Caco-2 (cell line): ENCODE measurements at places on chromosomes 7 and 10. TPM values are rescaled to one million over a fixed set of nuclear protein-coding genes. Genes with fewer than 3 reads are reported as not detected.

The POLL gene
- total RNA-seq, result 34.7 and 35.5 TPM in 2 replicates

DNA sequence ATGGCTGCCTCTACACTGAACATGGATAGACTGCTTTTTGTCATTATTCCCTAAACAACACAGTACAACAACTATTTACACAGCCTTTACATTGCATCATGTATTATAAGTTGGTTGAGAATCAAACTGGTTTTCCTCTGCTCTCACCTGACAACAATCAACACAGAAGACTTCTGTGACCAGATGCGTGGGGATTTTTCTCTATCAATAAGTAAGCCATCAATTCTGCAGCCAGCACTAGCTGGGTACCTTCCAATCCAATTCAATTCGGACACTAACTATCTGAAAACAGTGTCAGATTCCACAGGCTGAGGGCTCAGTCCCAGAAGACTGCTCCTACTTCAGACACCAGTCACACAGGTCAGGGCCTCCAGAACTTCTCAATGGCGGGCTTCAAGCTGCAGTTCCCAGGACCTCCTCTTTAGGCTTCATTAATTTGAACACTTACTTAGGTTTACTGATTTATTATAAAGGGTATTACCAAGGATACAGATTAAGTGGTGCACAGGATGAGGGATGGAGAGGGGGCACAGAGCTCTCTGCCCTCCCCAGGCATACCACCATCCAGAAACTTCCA is 36.4 kb upstream of the ASL start:
- DNase-seq, result no peak

DNA sequence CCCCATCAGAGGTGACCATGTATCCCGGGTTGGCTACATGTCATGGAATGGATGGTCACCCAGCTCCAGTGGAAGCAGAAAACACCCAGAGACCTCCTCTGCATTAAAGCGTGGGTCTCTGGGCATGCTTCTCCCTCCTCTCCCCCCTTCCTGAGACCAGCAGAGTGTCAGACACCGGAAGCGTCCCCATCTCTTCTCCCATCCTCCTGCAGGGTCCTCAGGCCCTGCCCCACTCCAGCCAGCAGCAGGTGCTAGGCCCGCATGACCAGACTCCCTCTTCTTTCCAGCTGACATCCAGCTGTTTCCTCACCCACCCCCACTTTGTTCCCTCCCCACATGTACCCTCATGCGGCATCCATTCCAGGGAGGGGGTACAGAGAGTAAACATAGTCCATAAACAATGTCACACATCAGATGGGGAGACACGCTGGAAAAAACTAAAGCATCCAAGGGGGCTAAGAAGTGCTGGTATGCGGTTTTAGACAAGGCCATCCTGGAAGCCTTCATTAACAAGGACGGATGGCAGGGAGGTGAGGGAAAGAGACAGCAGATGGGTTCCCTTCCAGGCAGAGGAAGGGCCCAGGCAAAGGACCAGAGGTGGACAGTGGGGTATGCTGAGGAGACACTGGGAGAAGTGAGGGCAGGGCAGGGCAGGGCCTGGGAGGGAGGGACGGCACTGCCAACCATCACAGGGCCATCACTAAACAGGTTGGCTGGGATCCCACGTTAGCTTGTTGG is 12.5 kb upstream of the SLC18A3 start:
- DNase-seq, result no peak

DNA sequence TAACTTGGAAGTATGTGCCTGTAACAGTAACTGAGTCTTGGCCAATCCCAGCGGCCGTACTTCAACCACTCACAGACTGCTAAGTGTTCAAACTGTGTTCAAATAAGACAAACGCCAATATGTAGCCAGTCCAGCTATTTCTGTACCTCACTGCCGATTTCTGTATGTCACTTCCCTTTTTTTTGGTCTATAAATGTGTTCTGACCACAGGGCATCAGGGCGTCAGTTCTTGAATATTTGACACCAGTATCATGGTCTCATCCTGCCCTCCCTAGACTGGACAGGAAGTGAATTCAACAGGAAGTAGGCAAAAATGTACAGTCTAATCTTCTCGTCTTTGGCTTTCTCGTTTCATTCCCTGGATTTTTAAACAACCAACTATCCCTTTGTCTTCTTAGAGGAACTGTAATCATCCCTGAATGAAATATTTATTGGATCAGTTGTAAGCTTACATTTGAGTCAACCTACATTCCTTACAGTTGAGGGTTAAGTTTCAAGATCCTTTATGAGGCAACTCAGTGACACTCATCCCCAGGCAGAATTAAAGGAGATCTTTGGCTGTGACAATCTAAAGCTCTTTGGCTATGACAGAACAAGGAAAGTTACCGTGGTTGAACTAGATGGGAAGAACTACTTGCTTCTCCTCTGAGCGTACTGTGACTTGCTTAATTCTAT is 232.7 kb downstream of the NSUN6 start:
- no peak for DNase-seq

DNA sequence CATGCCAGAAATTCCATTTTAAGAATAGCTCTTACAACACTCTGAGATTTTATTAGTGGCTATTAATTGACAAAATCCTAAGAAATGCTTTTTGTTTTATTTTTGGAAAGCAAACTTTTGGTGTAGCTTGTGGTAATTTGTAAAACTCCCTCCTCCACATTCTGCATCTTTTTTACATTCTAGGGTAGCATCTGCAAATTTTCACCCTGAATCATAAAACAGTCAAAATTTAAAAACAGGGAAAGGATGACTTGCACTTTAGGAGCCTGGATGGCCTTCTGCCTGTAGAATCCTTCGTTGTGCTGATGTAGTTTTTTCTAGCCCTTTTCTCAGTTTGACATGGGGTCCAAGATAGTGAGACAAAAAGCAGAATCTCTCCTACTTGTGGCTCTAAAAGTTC is 316.1 kb downstream of the ADRA2A start:
- no peak for DNase-seq
